Ovary (tissue), 10 donors: ENCODE measurements at places on chromosomes 7 and 10. TPM values are rescaled to one million over a fixed set of nuclear protein-coding genes. Genes with fewer than 3 reads are reported as not detected.

The CPA2 gene
- total RNA-seq = 0.22 TPM

The GRM3 gene
- 0.11 TPM for total RNA-seq

The PRPS1L1 gene
- not detected for total RNA-seq

The RARRES2 gene
- 350 TPM for total RNA-seq

DNA sequence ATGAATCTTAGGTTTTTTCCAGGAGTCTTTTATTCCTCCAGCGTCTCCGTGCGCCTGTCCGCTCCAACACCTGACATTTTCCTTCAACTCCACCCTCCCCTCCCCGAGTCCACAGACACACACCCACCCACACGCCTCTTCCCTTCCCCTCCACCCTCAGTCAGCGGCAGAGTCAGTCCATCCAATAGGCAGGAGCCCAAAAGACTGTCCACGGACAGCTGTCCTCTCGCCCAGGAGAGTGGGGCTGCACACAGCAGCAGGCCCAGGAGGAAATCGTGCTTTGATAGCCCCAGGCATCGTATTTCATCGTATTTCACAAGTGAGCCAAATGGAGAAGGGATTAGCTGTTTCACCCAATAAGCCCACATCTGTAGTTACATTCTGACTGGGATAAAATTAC lies 285.1 kb downstream of the ZEB1 start:
- peak; percentile 28 for DNase-seq

- no peak for DNase-seq
These were observed 172.6 kb upstream of the CACNA2D1 start for GRCh38 chr7:82616059-82616728.

GRCh38 chr7:101882595-101883564 lies 65.5 kb downstream of the CUX1 start:
- DNase-seq = peak; percentile 84

DNA sequence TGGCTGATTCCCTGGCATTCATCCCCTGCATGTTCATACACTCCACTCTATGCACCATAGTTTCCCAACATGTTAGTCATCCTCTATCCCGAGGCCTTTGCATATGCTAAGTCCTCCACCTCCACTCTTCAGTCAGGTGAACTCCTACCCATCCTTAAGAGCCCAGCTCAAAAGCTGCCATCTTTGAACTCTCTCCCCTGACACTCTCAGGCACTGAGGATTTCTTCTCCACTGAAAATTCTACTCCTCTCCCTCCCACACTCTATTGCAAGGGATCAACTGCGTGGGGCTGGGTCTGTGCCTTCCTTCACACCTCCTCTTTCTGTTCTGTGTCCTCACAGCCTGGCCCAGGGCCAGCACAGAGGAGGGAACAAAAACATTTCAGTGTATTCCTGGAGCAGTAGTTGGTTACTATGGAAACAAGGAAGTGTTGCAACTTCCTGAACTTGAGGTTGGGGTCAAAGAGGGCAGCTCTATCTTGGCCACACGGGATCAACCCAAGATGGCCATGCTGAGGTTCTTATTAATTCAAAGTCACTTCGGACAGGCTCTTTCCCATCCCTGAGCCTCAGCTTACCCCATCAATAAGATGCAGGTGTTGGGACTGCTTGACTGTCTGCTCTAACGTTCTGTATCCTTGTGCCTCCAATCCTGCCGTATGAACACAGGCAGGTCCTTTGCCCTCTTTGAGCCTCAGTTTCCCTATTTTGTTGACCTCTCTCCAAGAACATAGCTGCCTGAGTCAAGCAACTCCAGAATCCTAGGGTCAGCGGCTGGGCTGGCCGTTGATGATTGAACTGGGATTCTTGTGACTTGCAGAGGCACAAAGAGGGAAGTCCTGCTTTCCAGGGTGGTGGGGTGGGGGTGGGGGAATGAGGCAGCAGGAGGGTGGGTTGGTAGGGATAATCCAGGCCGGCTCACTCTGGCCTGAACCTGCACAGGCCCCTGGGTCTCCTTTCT lies 15.5 kb downstream of the ZMIZ1 start:
- peak; percentile 93 for DNase-seq

- no peak for DNase-seq
These were observed 2.6 kb downstream of the GTPBP4 start for GRCh38 chr10:990808-991207.

DNA sequence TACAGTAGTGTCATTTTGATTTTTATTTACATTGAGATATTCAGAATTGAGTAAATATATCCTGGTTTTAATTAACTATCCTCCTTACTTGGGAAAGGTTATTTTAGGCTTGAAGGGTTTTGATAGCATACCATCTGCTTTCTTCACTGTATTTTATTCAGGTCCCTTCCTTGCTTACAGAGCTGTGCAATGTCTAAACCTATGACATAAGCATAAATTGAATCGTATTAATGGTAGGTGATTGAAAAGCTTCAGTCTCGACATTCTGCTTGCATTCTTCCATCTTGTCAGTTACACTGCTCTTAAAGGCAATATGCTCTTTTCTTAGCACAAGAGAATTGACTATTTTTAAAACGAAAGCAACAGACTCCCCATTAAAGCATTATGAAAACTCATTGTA lies 102.5 kb downstream of the ARID5B start:
- DNase-seq = no peak

- no peak for DNase-seq
These were observed 97.6 kb downstream of the AASS start for GRCh38 chr7:122046402-122046801.

DNA sequence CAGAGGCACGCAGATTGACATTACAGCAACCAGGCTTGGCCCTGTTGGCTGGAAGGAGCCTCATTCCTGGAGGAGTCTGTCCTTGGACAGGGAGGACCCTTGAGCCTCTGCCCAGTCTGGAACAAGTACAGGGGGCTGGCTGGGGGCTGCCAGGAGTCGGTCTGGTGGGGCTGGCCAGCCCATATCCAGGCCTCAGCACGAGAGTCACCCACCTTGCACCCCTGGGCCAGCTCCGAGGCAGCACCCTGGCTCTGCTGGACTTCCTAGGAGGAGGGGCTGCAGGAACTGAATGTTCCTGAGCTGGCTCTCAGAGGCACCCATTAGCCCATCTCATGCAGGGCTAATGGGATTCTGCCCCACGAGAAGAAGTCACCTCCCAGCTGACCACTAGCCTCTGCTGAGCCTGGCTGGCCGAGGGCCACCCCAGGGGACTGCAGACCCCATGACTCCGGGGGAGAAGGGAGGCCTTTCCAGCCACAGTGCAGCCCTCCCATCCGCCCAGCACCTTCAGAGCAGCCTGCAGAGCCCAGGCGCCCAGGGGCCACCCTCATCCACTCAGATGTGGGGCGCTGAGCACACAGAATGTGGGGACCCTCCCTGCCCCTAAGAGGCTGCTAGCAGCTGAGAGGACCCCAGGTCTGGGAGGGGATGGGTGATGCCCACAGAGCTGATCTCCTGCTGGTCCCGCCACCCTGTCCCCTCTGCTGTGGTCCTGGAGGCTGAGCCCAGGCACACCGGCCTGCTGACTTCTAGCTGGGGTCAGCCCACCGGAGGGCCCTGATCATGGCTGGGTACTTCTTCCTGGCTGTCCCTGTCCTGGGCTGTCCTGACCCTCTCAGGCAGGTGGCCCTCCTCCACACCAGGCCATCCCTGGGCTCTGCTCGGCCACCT lies 14.8 kb upstream of the INPP5A start:
- DNase-seq = peak; percentile 24

GRCh38 chr10:84243759-84244158 lies 1.1 kb upstream of the RGR start:
- DNase-seq = no peak

DNA sequence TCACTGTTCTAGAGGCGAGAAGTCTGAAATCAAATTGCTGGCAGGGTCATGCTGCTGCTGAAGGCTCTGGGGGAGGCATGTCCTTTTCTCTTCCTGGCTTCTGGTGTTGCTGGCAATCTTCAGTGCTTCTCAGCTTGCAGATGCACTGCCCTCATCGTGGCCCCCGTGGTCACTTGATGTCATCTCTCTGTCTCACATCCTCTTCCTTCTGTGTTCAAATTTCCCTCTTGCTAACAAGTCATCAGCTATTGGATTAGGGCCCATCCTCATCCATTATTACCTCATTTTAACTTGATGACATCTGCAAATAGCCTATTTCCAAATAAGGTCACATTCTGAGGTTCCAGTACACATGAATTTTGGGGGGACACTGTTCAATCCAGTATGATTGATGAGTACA lies 36.6 kb upstream of the SRGN start:
- no peak for DNase-seq

- no peak for DNase-seq
These were observed 30.8 kb downstream of the CASD1 start for GRCh38 chr7:94540428-94540827.

DNA sequence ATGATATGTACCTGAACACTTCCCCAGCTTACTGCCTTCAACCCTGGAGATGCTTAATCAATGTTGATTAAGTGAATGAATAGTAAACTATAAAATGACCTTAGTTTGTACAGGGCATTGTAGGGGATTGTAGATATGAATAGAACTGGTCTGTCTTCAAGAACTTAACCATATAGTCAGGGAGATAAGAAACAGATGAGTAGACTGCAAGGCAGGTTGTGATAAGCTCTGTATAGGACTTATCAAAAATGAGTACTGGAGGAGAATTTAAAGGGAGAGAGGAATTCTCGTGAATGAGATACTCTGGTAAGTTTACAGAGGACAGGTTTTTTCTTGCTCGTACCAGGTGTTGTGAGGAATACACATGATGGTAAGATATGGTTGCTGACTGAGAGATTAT lies 27.6 kb downstream of the SGPL1 start:
- no peak for DNase-seq

- DNase-seq = no peak
These were observed 148.7 kb downstream of the BICC1 start for GRCh38 chr10:58661336-58661735.

GRCh38 chr7:47697543-47697942 lies 115.6 kb upstream of the TNS3 start:
- no peak for DNase-seq

DNA sequence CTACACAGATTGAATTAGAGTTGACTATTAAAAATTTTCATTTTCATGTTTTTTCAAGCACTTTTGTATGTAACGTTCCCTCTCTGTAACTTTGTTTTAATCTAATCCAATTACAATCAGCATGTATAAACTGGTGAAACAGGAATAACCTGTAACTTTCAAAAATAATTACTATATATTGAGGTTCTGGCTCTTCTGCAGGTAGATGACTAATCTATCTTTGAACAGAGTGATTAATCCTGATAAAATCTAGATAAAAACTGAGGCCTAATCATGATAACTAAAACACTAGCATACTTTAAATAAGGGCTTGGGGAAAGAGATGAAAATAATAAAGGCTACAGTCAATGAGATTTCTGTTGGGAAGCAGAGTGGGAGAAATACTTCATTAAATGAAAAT lies 101.6 kb upstream of the KCND2 start:
- no peak for DNase-seq

DNA sequence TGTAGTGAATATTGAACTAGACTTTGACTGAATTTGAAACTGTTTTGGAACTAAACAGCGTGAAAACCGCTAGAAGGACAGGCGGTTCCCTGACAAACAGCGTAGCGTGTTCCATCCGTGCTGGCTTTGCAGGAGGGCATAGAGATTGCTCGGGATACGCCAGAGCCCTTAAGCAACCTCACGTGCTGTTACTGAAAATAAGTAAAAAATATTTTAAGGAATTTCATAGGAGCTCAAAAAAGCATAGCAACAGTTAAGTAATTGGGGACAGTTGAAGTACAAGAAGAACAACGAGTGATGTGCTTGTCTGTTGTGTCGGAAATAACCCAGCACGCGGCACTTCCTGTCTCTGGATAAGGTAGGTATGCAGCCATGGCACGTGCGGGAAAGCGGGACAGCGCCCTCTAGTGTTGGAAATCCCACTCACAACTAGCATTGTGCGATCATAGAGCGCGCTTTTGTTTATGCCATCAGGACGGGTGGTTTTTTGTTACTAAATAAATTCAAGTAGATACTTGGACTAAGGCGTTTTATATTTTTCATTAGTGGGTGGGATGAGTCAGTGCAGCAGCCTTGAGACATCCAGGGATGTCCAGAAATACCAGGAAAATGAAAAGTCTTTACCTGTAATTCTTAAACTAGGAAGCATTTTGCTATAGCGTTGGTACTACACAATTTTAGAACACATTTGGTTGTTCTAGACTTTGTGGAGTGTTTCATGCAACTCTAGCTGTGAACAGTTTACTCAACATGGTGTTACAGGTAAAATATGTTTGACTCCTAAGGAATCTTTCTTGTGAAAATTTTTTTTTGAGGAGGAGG lies 50.4 kb downstream of the DNAJB6 start:
- DNase-seq = peak; percentile 90

GRCh38 chr10:6346631-6347030 lies 143.9 kb downstream of the PFKFB3 start:
- DNase-seq = no peak

GRCh38 chr10:3777981-3778691 lies 6.9 kb downstream of the KLF6 start:
- no peak for DNase-seq

GRCh38 chr7:135914346-135914745 lies 62.8 kb downstream of the MTPN start:
- no peak for DNase-seq

- DNase-seq = no peak
These were observed 94.1 kb downstream of the SH3PXD2A start for GRCh38 chr10:103761075-103761920.

- no peak for DNase-seq
These were observed 396.0 kb downstream of the SEMA3D start for GRCh38 chr7:84790882-84791281.

DNA sequence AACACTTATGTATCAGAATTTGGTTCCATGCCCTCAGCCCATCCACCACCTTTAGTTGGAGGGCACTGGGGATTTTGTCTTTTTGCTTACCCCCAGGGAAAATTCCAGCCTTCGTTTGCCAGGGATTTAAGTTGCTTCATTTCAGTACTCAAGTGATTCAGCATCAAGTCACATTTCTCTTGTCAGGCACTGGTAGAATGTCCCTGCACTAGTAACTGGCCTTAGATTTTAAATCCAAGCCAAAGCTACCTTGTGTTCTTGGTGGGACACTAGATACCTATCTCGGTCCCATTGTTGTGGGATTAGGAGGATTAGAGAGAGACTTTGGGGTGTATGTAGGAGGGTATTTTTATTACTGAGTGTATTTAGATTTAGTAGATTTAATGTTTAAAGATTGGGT lies 613.1 kb downstream of the SUGCT start:
- no peak for DNase-seq

DNA sequence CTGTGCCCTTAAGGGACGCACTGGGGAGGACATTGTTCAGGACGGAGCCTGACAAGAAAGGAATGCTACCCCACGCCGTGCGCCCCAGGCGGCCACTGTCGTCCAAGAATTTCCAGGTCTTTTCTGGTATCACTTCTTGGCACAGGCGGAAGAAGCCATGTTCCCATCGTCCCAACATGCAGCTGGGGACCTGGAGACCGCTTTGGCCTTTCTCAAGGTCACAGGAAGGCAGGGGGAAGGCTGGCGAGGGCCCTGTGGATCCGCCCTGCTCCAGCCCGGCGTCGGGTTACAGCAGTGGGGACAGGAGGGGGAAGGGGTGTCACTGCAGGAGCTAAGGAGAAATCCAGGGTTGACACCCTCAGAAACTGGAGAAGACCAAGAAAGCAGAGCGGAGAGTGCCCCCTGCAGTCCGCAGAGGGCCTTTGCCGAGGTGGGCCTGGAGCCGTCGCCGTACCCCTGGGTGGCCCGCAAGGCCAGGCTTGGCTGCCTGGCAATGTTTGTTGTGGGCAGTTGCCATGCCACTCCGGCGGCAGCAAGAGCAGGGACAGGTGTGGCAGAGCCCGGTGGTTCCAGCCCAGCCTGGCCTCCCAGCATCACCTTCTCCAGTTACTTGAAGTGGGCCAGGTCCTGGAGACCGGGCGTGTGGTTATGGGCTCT lies 104.1 kb downstream of the LHPP start:
- no peak for DNase-seq
